Adipose tissue (tissue), 3 donors: ENCODE measurements at places on chromosomes 12 and 14. TPM values are rescaled to one million over a fixed set of nuclear protein-coding genes. Genes with fewer than 3 reads are reported as not detected.

Gene MPHOSPH9
- 4.6 TPM for polyA plus RNA-seq

Gene GLIPR1L1
- not detected for polyA plus RNA-seq

Gene KRT2
- not detected for polyA plus RNA-seq

Gene RDH16
- 0.12 TPM for polyA plus RNA-seq

Gene DPPA3
- not detected for polyA plus RNA-seq

Gene KRT75
- polyA plus RNA-seq = 0.11 TPM

Gene ESRRB
- polyA plus RNA-seq = 0.52 TPM
